ENCODE measurements at places on chromosomes 2 and 18. TPM values are rescaled to one million over a fixed set of nuclear protein-coding genes. Genes with fewer than 3 reads are reported as not detected.

DNA sequence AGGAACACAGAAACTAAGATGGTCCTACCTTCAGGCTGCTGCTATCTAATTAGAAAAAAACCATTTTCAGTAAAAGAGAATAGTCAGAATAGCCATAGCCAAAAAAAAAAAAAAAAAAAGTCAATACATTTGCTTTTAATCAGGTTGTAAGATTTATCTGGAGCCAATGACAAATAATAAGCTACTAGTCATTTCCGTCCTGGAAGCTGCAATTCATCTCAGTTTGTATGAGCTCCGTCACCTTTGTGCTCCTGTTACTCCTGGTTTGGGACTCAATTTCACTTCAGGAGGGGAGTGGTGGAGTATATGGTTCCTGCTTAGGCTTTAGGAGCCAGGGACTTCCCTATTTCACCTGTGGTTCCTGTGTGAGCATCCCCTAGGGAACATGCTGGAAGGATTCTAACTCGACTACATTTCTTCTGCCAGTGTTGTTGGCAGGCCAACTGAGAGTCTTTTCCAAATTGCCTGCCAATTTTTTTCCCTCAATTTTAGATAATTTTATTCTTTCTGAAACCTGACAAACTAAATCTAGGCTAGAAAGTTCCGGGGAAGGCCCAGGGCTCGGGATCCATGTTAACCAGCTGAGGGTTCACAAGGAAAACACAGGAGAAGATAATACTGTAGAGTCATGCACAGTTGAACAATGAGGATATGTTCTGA, 481.8 kb downstream of the DLGAP1 start:
- peak; percentile 64 for DNase-seq

Gene GULP1
- 11.9 TPM for total RNA-seq

DNA sequence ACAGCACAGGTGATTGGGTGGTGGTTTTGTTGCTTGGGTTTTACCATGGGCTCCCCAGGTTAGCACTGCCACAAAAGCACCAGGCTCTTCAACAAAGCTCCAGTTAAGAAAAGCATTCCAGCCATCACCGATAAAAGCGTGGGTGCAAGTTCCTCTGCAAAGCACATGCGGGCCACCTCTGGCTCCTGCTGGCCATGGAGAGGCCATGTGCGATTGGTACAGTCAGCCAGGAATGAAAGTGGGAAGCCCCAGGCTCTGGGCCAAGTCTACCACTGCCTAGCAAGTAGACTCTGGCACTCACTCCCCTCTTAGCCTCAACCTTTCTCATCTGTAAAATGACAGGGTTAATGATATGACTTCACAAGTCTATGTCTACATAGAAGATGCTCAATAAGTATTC, 36.0 kb downstream of the BCL11A start:
- peak; percentile 20 for DNase-seq

Gene MC4R
- total RNA-seq, result 0.32 TPM

DNA sequence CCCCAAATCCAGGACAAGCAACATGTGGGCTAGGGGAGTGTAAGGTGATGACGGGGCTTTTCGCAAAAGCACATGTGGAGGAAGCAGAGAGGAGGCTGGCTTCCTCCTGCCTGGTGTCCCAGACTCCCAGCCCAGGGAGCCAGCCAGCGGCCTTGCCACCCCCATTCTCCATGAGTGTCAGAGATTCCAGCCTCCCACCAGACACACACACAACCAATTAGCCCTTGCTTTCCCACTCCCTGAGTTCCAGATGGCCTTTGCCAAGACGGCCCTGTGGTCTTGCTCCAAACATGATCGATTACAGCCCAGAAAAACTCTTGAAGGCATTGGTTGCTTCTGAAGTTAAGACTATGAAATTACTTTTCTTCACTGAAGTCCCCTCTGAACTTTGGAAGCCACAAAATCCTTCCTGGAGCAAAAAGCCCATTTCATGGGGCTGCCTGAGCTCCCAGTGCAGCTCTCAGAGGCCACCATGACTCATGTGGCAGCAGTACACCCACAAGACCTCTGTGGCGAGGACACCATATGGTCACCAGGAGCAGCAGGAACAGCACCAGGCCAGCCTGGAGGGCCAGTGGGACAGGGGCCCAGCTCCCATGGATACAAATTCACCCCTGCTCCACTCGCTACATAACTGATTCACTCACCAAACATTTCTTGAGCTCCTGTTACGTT, 69.1 kb upstream of the PID1 start:
- DNase-seq, result peak; percentile 82

Gene DSG1
- total RNA-seq, result not detected
